Right ventricle myocardium superior (tissue), 1 donor: ENCODE measurements at places on chromosomes 6 and 20. TPM values are rescaled to one million over a fixed set of nuclear protein-coding genes. Genes with fewer than 3 reads are reported as not detected.

Gene SLCO4A1
- 12.1 TPM for total RNA-seq

DNA sequence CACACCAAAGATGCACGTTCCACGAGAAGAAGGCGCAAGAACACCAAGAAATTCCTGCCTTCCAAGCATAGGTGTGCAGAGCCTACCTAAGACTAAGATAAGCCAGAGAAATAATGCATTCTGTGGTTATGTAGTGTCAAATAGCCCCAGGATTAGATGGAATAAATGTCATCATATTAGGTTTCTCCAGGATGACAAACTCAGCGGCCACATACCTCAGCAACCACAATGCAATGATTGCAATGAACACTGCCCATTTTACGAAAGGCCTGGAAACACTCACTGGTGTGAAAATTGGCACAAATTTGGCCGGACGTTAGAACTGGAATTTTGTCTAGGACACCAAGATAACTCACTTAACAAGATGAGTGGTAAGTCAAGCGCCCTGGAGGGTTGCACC lies 129.7 kb downstream of the SLC22A3 start:
- DNase-seq, result no peak

DNA sequence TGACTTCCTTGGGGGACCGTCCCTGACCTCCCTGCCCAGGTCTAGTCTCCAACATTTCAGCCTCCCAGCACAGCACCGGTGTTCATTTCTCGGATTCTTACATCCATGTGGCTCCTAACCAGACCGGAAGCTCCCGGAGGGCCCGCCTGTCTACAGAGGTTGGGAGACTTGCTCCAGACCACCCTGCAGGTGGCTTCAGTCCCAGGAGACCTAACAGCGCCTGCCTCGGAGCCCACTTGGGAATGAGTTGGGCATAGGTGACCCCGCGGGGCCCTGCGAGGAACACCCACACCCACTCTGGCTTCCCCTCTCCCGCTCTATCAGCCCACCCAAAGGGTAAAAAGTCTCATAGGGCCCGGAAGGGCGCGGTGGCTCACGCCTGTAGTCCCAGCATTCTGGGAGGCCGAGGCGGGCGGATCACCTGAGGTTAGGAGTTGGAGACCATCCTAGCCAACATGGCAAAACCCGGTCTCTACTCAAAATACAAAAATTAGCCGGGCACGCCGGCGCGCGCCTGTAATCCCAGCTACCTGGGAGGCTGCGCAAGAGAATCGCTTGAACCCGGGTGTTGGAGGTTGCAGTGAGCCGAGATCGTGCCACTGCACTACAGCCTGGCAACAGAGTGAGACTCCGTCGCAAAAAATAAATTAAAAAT lies 5.4 kb downstream of the DPPA5 start:
- DNase-seq, result no peak

- DNase-seq, result no peak
Measured at GRCh38 chr6:119129968-119130484, 51.6 kb upstream of the FAM184A start.

Gene HLA-F
- 27.2 TPM for total RNA-seq

Gene NRN1
- total RNA-seq, result 12.6 TPM

DNA sequence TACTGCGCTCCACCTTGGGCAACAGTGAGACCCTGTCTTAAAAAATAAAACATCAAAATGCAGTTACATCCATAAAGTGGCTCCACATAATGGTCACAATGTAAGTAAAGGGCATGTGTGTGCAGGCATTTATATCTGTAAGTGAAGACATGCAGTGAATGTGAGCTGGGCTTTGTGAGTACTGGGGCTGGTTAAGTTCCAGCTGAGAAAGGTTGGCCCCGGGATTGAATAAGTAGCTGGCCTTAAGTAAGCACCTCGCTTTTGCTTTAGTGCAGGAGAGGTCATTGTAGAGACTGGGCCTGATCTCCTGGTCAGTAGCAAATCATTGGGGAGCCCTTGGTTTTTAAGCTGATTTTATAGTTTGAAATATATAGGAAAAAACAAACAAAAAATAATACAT lies 8.0 kb downstream of the QKI start:
- DNase-seq, result no peak

DNA sequence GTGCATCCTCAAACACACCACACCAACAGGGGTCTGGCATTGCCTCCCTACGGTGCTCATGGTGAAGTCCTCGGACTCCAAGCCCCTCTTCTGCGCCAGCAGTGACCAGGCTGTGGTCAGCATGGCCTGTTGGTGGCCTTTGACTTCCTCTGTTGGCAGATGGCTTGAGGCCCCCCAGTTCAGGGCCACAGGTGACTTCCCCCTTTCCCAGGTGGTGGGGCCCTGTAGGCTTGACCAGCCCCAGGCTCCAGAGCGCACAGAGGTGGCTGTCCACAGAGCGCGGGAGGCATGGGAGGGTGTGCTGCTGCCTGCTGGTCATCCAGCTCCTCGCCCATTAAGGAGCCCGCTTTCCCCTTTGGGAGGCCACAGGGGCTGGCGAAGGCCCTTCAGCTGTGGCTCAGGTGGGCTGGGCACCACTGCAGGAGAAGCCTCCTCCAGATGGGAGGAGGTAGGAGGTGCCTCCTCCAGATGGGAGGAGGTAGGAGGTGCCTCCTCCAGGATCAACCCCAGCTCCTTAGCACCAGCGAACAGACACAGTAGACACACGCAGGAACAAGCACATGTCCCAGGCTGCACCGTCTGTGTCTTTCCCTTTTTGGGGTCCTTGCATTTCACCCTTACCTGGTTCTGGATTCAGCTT lies 52.1 kb upstream of the BHLHE23 start:
- peak; percentile 30 for DNase-seq

Gene RBM38
- 91.5 TPM for total RNA-seq

DNA sequence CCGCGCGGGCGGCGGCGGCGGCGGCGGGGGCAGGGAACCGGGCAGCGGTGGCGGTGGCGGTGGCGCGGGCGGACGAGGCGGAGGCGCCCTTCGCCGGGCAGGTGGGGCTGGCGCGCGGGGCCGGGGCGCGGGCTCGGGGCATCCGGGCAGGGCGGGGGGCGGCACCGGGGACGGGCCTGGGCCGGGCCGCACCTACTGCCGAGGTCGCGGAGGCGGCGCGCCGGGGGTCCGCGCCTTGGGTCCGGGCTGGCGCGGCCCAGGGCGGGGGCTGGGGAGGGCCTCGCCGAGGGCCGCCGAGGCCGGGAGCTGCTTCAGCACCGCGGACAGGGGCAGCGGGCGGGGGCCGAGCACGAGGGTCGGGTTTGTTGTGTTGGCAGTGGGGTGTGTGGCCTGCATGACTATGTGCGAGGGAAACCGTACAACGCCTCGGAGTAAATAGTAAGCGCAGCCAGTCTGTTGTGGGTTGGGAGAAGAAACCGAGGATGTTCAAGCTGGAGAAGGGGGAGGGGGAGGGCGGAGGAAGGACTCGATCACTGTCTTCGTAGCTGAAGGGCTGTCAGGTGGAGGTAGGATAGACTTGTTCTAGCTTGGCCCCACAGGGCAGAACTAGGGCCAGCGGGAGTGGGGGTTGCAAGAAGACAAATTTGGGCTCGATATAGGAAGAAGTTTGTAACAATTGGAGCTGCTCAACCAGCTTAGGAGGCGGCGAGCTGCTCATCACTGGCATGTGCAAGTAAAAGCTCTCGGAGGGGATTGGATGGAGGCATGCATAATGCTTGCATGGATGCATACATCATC lies 593 bp downstream of the MMP24 start:
- DNase-seq, result peak; percentile 57

- DNase-seq, result no peak
Measured at GRCh38 chr6:149855741-149856140, 8.4 kb downstream of the LRP11 start.

- DNase-seq, result no peak
Measured at GRCh38 chr6:20644667-20645370, 110.6 kb downstream of the CDKAL1 start.

- no peak for DNase-seq
Measured at GRCh38 chr20:38061109-38061508, 27.6 kb downstream of the RPRD1B start.

Gene DLL1
- 18.6 TPM for total RNA-seq

Gene COL21A1
- 20.8 TPM for total RNA-seq

GRCh38 chr6:15969236-15969778 lies 159.6 kb upstream of the MYLIP start:
- no peak for DNase-seq

Gene F13A1
- 136 TPM for total RNA-seq

- no peak for DNase-seq
Measured at GRCh38 chr20:10178727-10179313, 39.8 kb upstream of the SNAP25 start.

Gene PRRT1
- total RNA-seq, result 0.51 TPM

DNA sequence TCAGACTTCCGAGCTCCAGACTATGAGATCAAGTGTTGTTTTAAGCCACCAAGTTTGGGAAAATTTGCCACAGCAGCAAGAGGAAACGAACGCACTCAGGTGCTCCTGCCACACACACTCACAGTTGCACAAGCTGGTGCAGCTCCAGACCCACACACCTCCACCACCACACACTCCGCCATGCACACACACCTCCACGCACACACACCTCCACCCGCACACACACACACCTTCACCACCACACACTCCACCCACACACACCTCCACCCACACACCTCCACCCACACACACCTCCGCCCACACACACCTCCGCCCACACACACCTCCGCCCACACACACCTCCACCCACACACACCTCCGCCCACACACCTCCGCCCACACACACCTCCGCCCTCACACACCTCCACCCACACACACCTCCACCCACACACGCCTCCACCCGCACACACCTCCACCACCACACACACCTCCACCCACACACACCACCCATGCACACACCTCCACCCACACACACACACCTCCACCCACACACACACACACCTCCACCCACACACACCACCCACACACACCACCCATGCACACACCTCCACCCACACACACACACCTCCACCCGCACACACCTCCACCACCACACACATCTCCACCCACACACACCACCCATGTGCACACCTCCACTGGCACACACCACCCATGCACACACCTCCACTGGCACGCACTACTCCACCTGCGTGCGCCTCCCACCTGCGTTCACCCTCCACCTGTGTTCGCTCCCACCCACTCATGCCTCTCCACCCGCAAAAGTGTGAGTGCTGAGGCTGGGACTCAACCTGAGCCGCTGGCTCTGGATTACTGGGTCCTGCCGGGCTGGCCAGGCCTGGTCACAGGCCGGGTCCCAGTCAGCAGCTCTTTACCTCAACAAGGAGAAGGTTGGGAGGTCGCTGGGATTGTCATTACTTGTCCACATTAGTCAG lies 175.6 kb downstream of the BMP7 start:
- no peak for DNase-seq

Gene SLC4A11
- 0.16 TPM for total RNA-seq

GRCh38 chr20:51409192-51409880 lies 133.2 kb downstream of the NFATC2 start:
- no peak for DNase-seq

DNA sequence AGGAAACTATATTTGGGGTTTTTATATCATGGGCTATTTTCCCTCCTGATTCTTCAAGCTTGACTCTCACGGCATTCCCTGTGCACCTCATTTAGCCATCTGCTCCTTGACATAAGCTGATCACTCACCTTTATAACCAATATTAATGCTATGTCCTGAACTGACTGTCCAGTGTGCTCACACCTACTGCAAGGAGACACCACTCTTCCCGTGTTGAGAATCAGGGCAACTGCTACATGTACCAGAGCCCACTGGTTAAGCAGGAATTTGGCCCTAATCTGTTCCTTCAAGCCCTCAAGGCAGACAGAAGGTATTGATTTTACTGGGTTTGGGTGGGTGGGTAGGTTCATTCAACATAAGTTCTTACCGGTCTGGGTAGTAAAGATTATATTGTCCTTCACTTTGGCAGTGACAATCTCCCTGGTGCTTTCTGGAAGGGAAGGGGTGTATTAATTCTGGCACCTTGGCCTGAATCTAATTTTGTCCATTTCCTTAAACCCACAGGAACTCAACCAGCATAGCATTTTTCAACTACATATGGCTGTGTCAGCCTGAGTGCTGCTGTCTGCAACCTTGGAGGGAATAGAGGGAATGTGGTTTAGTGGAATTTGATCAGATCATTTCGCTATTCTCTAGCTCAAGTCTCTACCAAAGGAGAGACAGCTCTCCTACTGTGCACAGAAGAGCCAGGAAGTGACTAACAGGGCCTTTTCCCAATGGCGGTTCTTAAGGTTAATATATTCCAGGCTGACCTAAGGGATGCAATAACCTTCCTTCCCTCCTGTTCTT lies 293.2 kb downstream of the BTBD9 start:
- DNase-seq, result no peak

- no peak for DNase-seq
Measured at GRCh38 chr6:25965058-25965457, 2.5 kb downstream of the TRIM38 start.

DNA sequence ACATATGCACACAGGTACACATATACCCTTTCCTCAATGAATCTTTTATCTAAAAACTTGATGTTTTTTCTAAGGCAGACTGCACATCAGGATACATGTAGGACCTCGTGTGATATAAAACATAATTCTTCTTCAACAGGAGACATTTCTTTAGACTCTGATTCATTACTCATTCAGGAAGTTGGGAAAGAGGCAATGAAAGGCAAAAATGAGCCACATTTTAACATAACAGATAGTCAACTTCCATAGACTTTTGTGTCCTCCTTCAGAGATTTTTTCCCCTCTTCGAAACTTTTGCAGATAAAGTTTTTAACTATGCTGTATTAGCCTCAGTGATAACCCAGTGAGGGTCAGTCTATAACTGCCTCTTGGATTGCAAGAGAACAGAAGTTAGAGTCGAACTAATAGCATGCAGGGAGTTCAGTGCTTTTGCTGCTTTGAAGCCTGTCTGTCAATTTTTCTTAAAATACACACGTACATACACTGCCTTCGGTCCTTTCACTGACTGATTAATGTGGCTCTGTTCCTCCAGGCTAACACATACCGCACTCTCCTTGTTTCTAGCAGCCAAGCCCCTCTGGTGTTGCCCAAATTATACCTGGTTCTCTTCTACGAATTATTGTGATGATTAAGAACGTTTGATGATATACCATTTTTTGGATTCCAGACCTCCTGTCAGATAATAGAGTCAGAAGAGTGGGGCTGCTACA lies 562.5 kb upstream of the MAP3K7 start:
- DNase-seq, result no peak

DNA sequence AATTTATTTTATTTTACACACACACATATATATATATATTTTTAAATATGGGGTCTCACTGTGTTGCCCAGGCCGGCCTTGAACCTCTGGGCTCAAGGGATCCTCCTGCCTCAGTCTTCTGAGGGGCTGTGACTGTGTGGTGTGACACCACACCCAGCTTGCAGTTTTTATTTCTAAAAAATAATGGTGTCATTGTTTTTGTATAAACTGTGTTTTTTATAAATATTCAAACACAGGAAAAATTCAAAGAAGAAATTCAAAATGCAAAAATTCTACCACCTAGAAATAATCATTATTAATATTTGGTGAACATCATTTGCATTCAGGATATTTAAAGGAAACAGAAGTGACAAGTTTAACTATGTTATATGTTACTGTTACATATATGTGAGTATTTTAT lies 3.1 kb downstream of the CCDC28A start:
- no peak for DNase-seq

DNA sequence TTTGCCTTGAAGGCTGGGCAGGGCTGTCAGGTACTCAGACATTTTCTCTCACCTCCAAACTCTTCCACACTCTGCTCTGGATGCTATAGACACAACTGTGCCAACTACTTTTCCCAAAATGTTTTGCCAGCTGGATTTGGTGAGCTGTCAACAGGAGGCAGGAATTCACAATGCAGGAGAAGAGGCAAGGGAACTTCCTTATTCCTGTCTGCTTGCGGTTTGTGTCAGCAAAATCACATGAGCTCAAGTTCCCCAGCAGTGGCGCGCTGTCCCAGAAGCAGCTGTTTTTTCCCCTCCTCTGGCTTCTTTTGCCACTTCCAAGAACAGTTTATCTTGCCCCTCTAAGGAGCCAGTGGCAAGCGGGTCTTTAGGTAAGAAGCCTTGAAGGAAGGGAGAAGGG lies 608.2 kb downstream of the PRKN start:
- peak; percentile 41 for DNase-seq

Gene TRAPPC3L
- total RNA-seq, result 0.11 TPM

Gene TCP11
- total RNA-seq, result not detected

Gene CLDN20
- not detected for total RNA-seq
